ENCODE measurements at places on chromosomes 4 and X.

DNA sequence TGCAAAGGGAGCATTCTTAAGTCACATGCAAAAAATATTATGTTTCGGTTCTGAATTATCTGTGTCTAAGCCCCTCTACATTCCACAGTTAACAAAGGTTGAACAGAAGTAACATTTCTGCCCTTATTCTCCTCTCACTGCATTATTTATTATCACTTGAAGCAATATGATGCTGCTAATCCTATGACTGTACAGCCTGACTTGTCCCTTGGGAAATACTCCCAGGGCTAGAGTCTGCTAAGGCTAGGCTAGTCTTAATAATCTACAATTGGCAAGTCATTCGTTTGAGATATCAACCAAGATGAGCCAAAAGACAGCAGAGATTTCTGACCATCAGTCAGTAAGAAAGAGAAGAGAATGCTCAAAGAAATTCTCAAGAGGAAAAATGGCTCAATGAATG lies 226.9 kb upstream of the HCCS start:
- H3K4me1 ChIP-seq, result no peaks in the 10 kb centered on the region
- H3K4me3 ChIP-seq, result no peak overlapping the region
- peaks cover 1% of the 10 kb centered on the region for H3K36me3 ChIP-seq
- H3K27me3 ChIP-seq, result no peaks in the 10 kb centered on the region
- H3K27ac ChIP-seq, result no peak overlapping the region

- peaks cover 21% of the 10 kb centered on the region for H3K36me3 ChIP-seq
- no peaks in the 10 kb centered on the region for H3K4me1 ChIP-seq
- H3K27ac ChIP-seq, result no peak overlapping the region
- no peak overlapping the region for H3K4me3 ChIP-seq
- no peaks in the 10 kb centered on the region for H3K27me3 ChIP-seq
Observed at GRCh38 chrX:129449148-129449547, 74.1 kb downstream of the SMARCA1 start.

GRCh38 chrX:12344954-12345353 lies 206.7 kb downstream of the FRMPD4 start:
- H3K27me3 ChIP-seq, result no peaks in the 10 kb centered on the region
- H3K4me1 ChIP-seq, result no peaks in the 10 kb centered on the region
- H3K4me3 ChIP-seq, result no peak overlapping the region
- peaks cover 3% of the 10 kb centered on the region for H3K36me3 ChIP-seq
- DNase-seq, result no peak
- H3K27ac ChIP-seq, result no peak overlapping the region

DNA sequence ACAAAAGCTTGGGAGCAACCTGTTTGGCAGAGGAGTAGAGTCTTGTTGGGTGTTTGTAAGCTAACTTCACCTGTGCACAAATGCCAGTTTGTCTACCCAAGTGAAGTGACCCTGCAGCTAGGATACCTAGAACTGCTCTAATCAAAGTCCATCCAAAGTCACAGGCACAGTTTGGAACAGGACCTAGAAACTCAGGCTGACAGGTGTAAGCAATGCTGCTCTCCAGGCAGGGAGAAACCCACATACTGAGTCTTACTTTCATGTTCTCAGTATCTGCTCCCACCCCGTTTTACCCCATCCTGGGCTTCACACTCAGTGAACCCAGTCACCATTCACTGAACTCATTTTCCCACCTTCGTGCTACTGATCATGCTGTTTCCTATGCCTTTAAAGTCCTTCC lies 40.3 kb downstream of the MAML3 start:
- H3K4me3 ChIP-seq, result no peak overlapping the region
- no peaks in the 10 kb centered on the region for H3K27me3 ChIP-seq
- H3K36me3 ChIP-seq, result no peaks in the 10 kb centered on the region
- no peak for DNase-seq
- no peak overlapping the region for H3K27ac ChIP-seq

GRCh38 chr4:170872794-170873193 lies 783.0 kb upstream of the AADAT start:
- no peaks in the 10 kb centered on the region for H3K27me3 ChIP-seq
- no peaks in the 10 kb centered on the region for H3K4me1 ChIP-seq
- no peak for DNase-seq
- H3K36me3 ChIP-seq, result no peaks in the 10 kb centered on the region
- no peak overlapping the region for H3K4me3 ChIP-seq

GRCh38 chr4:17817027-17817426 lies 6.2 kb downstream of the NCAPG start:
- DNase-seq, result no peak
- no peaks in the 10 kb centered on the region for H3K27me3 ChIP-seq
- H3K27ac ChIP-seq, result no peak overlapping the region

DNA sequence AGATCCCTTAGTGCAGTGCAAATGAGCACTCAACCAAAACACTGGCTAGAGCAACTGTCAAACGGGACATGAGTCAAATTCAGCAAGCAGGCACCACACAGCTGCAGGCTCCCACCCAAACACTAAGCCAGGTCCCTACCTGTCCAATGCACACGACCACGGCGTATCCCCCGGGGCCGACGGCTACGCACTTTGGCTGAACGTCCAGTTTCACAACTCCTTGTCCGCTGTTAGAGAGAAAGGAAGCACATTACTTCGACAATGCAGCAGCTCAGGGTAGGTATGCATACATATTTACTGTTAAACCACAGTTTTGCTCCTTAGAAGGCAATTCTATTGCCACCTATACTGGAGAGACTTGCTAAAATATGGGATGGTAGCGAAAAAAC lies 35.4 kb downstream of the WDR1 start:
- H3K27me3 ChIP-seq, result no peaks in the 10 kb centered on the region
- no peak for DNase-seq
- no peaks in the 10 kb centered on the region for H3K4me1 ChIP-seq
- H3K36me3 ChIP-seq, result peaks cover 97% of the 10 kb centered on the region

- no peaks in the 10 kb centered on the region for H3K27me3 ChIP-seq
- no peak for DNase-seq
- H3K27ac ChIP-seq, result no peak overlapping the region
- no peak overlapping the region for H3K4me3 ChIP-seq
- H3K4me1 ChIP-seq, result no peaks in the 10 kb centered on the region
Observed at GRCh38 chr4:183611210-183611830, 47.7 kb downstream of the RWDD4 start.

- no peak for DNase-seq
- H3K27ac ChIP-seq, result no peak overlapping the region
- no peaks in the 10 kb centered on the region for H3K36me3 ChIP-seq
- no peak overlapping the region for H3K4me3 ChIP-seq
Observed at GRCh38 chr4:159428293-159428692, 325.4 kb downstream of the RAPGEF2 start.

- H3K27ac ChIP-seq, result no peak overlapping the region
- no peak for DNase-seq
Observed at GRCh38 chrX:39409246-39409917, 608.1 kb downstream of the MID1IP1 start.

DNA sequence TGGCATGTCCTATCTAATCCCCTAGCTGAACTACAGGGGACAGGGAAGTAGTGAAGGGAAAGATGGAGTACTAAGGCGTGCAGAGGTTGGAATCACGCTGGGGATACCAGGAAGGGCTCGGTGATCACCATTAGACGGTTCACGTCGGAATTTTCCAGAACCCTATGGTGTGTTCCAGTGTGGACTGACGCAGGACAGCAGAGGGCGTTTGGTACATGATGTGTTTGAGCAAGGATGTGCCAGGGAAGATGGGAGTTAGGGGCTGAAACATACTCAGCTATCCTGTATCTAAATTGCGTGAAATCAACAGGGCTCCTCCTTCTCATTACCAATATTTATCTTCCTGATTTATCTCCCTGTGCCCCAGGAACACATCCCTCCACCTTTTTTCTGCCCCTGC lies 33.7 kb downstream of the PRPS2 start:
- no peak for DNase-seq
- no peak overlapping the region for H3K27ac ChIP-seq
- H3K4me3 ChIP-seq, result no peak overlapping the region
- H3K36me3 ChIP-seq, result peaks cover 44% of the 10 kb centered on the region

GRCh38 chr4:111839141-111839540 lies 306.1 kb upstream of the FAM241A start:
- no peaks in the 10 kb centered on the region for H3K27me3 ChIP-seq
- H3K27ac ChIP-seq, result no peak overlapping the region
- H3K4me3 ChIP-seq, result no peak overlapping the region
- H3K36me3 ChIP-seq, result no peaks in the 10 kb centered on the region

DNA sequence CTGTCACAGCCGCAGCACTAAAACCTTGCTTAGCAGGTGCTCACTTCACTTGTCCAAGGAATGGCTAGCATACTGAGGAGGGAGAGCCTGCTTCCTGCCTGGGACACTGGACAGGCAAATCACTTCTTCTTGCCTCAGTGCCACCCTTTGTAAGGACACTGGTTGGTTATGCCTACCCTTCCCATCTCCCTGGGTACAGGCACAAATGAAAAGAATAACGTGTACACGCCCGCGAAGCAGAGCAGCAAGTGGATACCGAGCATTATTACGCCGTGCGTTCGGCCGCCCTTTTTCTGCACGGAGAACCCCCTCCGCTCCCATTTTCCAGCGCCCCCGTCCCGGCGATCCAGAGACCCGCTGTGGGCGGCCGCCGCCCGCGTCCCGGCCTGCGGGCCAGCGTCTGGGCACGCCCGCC lies 338 bp upstream of the KLHL2 start:
- H3K4me3 ChIP-seq, result peak overlapping the region; percentile 91
- no peaks in the 10 kb centered on the region for H3K27me3 ChIP-seq
- H3K27ac ChIP-seq, result no peak overlapping the region
- peaks cover 5% of the 10 kb centered on the region for H3K4me1 ChIP-seq
- peak; percentile 33 for DNase-seq

- no peaks in the 10 kb centered on the region for H3K4me1 ChIP-seq
- H3K4me3 ChIP-seq, result no peak overlapping the region
- H3K36me3 ChIP-seq, result no peaks in the 10 kb centered on the region
- H3K27me3 ChIP-seq, result no peaks in the 10 kb centered on the region
- DNase-seq, result no peak
Observed at GRCh38 chr4:138833974-138834373, 181.6 kb upstream of the NOCT start.

DNA sequence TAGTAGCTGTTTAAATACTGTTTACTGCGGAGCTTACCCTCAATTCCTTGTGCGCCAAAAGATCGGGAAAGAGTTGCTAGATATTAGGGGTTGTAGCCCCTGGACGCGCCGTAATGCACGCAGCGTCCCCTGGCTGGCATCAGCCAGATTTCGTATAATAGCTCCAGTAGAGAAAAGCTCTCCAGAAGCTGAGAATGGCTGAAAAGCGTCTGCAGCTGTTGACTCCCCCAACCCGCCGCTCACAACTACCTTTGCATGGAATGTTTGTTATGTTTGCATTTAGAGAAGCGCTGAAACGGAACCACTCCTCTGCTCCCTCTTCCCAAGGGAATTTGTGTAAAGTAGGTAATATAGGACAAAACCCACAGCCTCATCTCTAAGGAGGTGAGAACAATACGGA lies 3.7 kb downstream of the DOCK11 start:
- peak overlapping the region; percentile 13 for H3K4me3 ChIP-seq
- peaks cover 6% of the 10 kb centered on the region for H3K27me3 ChIP-seq
- peaks cover 11% of the 10 kb centered on the region for H3K36me3 ChIP-seq
- no peak overlapping the region for H3K27ac ChIP-seq

- peaks cover 12% of the 10 kb centered on the region for H3K36me3 ChIP-seq
- no peaks in the 10 kb centered on the region for H3K27me3 ChIP-seq
- DNase-seq, result no peak
- no peak overlapping the region for H3K27ac ChIP-seq
- H3K4me1 ChIP-seq, result no peaks in the 10 kb centered on the region
Observed at GRCh38 chr4:12933760-12934221, 550.3 kb downstream of the RAB28 start.

GRCh38 chrX:118152721-118153120 lies 36.1 kb upstream of the KLHL13 start:
- no peak overlapping the region for H3K27ac ChIP-seq
- no peak overlapping the region for H3K4me3 ChIP-seq
- H3K36me3 ChIP-seq, result no peaks in the 10 kb centered on the region
- no peak for DNase-seq
- H3K27me3 ChIP-seq, result no peaks in the 10 kb centered on the region

- no peaks in the 10 kb centered on the region for H3K36me3 ChIP-seq
- no peak overlapping the region for H3K4me3 ChIP-seq
- DNase-seq, result no peak
- H3K27me3 ChIP-seq, result no peaks in the 10 kb centered on the region
- H3K27ac ChIP-seq, result no peak overlapping the region
- H3K4me1 ChIP-seq, result no peaks in the 10 kb centered on the region
Observed at GRCh38 chr4:73693811-73694210, 46.6 kb upstream of the CXCL8 start.

DNA sequence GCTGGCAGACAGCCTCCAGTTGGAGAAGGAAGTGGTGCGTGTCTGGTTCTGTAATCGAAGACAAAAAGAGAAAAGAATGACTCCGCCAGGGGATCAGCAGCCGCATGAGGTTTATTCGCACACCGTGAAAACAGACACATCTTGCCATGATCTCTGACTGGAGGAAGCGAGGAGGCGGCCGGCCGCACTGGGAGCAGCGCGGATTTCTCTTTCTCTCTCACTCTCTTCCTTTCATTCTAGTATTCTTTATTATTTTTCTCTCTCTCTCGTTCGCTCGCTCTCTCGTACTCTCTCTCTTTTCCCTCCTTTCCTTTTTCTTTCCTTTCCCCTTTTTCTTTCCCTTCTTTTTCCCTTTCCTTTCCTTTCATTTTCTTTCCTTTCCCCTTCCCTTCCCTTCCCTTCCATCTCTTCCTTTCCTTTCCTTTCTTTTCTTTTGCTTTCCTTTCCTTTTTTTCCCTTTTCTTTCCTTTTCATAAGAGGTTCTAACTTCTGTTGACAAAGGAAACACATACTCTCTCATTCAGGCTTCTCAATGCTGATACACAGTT lies 1.2 kb downstream of the POU3F4 start:
- H3K4me3 ChIP-seq, result peak overlapping the region; percentile 58
- H3K36me3 ChIP-seq, result no peaks in the 10 kb centered on the region
- H3K27ac ChIP-seq, result no peak overlapping the region
- peaks cover 3% of the 10 kb centered on the region for H3K4me1 ChIP-seq
- DNase-seq, result no peak

GRCh38 chr4:19130866-19131265 lies 1109.3 kb upstream of the LCORL start:
- H3K4me1 ChIP-seq, result no peaks in the 10 kb centered on the region
- H3K27ac ChIP-seq, result no peak overlapping the region
- H3K36me3 ChIP-seq, result no peaks in the 10 kb centered on the region
- no peak for DNase-seq
- no peaks in the 10 kb centered on the region for H3K27me3 ChIP-seq

DNA sequence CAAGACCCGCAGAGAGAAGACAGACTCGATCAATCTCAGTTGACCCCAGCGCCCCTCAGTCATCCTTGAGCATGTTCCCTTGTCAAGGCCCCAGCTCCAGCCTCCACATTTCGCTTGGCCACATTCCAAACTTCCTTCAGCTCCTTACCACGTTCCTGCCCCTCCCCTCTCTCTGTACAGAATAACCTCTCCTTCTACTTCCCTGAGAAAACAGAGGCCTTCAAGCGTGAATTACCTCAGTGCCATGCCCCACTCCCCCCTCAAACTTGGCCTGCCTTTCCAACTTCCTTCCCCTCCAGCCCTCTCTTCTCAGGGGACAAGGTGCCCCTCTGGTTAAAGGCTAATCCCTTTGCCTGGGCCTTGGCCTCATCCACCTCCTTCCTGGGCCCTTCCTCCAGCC lies 3.2 kb upstream of the RIPPLY1 start:
- H3K27me3 ChIP-seq, result no peaks in the 10 kb centered on the region
- H3K4me1 ChIP-seq, result no peaks in the 10 kb centered on the region
- no peak for DNase-seq
- H3K36me3 ChIP-seq, result no peaks in the 10 kb centered on the region
- H3K27ac ChIP-seq, result no peak overlapping the region

GRCh38 chr4:83556006-83556707 lies 20.2 kb downstream of the GPAT3 start:
- H3K27ac ChIP-seq, result no peak overlapping the region
- H3K4me3 ChIP-seq, result no peak overlapping the region
- no peaks in the 10 kb centered on the region for H3K4me1 ChIP-seq
